Adipose tissue (tissue), 3 donors: ENCODE measurements at places on chromosomes 12 and 14. TPM values are rescaled to one million over a fixed set of nuclear protein-coding genes. Genes with fewer than 3 reads are reported as not detected.

Gene R3HDM2
- 18.1 TPM for polyA plus RNA-seq

Gene PRB2
- polyA plus RNA-seq = not detected

Gene OR4N2
- polyA plus RNA-seq = not detected

Gene NINJ2
- polyA plus RNA-seq = 1.4 TPM

Gene TAS2R13
- not detected for polyA plus RNA-seq

Gene KIF5A
- polyA plus RNA-seq = 0.41 TPM

Gene DAO
- polyA plus RNA-seq = not detected
